HCT116 (cell line): ENCODE measurements at places on chromosomes 5 and 9. TPM values are rescaled to one million over a fixed set of nuclear protein-coding genes. Genes with fewer than 3 reads are reported as not detected.
A peak's percentile ranks its signal among the peaks of the same experiment; 100 is the strongest.

The TNIP1 gene
- total RNA-seq: 46.0 TPM

The FOXD4 gene
- 2.8 TPM for total RNA-seq

The PRDM9 gene
- not detected for total RNA-seq

DNA sequence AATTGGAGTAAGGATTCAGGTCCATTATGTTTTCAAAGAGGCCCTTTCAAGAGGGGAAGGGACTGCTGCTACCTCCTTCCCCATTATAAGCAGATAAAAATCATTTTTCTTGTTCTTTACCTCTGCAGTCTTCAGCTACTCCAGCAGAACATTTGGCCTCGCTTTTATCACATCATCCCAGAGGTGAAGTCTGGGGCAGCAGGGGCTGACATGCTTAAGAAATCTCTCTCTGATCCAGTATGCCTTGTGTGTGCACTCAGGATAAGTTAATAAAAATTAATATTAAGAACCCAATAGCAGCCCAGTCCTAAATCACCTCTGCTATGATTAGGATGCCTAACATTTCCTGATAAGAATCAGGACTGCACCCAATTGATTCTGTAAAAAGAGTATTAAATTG, 306.9 kb upstream of the NREP start:
- no peak for DNase-seq

- peak; percentile 65 for DNase-seq
Observed at GRCh38 chr9:137168904-137169856, 671 bp downstream of the LRRC26 start.

DNA sequence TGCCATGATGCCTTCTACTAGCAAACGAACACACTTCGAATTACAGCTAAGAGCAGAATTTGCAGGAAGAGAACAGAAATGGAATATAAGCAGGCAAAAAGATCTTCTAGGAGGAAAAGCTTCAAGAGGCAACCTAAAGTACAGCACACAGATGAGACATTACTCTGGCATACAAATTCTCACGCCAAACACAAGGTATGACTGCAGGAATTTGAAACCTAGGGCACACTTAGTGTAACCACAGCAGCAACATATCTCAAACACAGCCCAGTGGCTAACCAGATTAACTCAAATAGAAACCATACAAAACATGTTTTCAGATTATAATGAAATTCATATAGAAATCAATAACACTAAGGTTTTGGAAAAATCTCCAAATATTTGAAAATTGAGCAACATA, 481.0 kb upstream of the RGMB start:
- no peak for DNase-seq

DNA sequence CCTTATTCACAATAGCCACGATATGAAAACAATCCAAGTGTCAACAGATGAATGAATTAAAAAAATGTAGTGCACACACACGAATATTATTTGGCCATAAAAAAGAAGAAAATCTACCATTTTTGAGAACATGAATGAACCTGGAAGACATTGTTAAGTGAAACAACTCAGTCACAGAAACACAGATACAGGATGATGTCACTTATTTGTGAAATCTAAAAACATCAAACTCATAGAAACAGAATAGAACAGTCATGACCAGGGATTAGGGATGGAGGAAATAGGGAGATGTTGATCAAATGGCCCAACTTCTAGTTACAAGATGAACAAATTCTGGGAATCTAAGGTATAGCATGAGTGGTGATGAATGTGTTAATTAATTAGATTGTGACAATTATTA, 72.3 kb downstream of the MACIR start:
- DNase-seq: no peak

- no peak for DNase-seq
Observed at GRCh38 chr9:81649475-81650240, 39.7 kb downstream of the TLE1 start.

DNA sequence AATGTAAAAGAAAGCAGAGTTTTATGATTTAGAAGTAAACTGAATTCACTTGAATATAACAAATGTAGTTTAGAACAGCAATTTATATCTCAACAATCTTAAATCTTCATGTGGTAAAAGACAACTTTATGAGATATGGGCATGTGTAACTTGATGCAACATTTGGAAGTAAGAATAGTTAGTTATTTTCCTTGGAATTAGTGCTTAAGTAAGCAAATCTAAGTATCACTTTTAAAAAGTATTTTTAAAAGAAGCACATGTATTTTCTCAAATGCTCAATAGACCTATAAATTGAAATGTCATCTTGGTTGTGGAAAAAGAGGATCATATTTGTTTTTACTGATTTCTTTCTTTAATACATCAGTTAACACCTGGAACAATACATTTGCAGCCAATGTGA, 340.3 kb upstream of the CDH6 start:
- no peak for DNase-seq

GRCh38 chr5:180596115-180596667, 4.9 kb upstream of the SCGB3A1 start:
- no peak for DNase-seq
